Activated T-helper 1 cell treated with Interleukin-2 at 50 U/mL for 16 hours (primary cell): ENCODE measurements at places on chromosomes 6 and 20.

DNA sequence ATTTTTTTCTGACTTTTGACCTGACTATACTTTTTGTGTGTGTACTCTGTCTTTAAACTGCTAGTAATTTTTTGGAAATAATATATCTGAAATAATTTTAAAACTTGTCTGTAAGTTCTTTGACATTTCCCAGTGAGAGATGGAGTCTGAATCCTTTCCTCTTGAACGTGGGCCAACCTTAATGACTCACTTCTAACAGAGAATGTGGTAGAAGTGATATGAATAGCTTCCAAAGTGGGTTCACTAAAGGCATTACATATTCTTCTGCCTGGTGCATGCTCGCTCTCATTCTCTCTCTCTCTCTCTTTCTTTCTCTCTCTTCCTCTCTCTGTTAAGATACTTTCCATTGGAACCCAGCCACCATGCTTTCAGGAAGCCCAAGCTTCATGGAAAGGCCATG lies 108.7 kb upstream of the FERMT1 start:
- DNase-seq, result no peak

DNA sequence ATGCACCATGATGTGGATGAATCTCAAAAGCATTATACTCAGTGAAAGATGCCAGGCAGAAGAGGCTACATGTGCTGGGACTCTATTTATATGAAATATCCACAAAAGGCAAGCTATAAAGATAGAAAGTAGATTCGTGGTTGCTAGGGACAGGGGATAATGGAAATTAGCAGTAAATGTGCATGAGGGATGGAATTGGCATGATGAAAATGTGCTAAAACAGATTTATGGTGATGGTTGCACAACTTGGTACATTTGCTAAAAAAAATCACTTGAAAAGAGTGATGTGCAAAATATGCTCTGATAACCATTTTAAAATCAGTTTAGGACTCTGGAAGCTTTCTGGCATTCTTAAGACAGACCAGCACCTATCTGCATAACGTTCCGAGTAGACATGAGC lies 61.6 kb downstream of the ALDH8A1 start:
- DNase-seq, result no peak

DNA sequence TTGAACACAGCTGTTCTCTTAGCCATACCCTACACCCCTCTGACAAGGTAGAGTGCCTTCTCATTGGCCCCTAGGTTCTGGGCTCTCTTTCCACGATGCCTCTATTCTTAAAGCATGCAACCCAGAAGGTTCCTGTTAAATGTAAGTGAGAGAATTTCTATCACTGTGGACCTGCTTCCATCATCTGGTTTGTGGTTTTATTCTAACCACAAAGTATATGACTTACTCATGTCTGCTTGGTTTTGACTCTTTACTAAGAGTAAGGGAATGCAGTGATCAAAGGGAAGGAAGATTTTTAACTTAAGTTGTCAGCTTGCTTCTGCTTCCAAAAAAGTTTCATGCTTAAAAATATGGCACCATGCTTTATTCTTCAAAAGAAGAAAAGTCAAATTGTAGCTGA lies 80.2 kb downstream of the ANKEF1 start:
- DNase-seq, result no peak

GRCh38 chr6:132190097-132190814 lies 211.0 kb downstream of the MOXD1 start:
- no peak for DNase-seq

GRCh38 chr6:142851601-142852000 lies 93.4 kb downstream of the HIVEP2 start:
- DNase-seq, result no peak

DNA sequence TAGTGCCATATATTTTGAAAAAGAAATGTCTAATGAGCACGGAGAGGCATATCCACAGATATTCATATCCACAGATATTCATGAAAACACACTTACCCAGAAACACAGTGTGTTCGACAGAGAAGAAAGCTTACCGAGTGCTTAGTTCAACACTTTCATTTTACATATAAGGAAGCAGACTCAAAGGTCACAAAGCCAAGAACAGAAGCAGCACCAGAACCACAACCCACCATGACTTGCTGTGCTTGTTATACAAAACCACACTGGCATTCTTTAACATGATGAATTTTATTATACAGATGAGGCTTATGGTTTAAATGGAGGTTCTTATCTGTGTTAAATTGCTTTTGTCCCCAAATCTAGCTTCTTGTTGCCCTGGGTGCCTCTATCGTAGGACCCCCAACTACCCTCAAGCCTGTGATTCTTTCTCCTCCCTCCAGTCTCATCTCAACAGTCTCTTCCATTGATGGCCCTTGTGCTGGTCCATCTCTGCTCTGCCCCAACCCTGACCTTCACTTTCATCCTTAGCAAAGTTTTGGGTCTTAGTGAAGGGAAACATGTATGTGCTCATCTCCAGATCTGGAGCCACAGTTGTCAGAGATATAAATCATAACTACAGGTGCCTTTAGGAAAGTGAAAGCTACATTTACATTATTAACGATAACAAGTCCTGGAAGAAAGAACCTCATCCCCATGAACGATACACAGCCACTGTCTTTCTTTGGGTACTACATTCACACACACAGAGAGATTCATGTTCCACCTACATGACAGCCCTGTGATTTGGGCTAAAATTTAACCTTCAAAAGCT lies 40.0 kb downstream of the SF3B5 start:
- no peak for DNase-seq

GRCh38 chr20:46803123-46804020 lies 91.3 kb upstream of the EYA2 start:
- no peak for DNase-seq

DNA sequence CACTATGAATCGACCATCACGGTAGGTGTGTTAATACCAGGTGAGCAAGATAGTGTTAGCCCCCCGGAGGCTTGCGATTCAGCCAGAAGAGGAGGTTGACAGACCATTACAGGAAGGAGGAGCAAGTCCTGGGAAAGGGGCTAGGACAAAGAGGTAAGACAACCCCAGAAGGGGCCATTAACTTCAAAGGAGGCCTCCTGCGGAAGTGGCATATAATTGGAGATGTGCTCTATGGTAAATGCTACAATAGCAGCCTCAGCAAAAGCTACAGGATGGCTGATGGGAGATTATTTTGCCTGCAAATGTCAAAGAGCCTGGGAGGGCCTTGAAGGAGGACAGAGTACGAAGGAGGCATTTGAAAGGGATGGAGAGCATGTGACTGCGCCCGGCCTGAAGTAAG lies 108.6 kb upstream of the CITED2 start:
- DNase-seq, result no peak

- no peak for DNase-seq
These were observed 14.3 kb upstream of the ID1 start for GRCh38 chr20:31590717-31591225.

DNA sequence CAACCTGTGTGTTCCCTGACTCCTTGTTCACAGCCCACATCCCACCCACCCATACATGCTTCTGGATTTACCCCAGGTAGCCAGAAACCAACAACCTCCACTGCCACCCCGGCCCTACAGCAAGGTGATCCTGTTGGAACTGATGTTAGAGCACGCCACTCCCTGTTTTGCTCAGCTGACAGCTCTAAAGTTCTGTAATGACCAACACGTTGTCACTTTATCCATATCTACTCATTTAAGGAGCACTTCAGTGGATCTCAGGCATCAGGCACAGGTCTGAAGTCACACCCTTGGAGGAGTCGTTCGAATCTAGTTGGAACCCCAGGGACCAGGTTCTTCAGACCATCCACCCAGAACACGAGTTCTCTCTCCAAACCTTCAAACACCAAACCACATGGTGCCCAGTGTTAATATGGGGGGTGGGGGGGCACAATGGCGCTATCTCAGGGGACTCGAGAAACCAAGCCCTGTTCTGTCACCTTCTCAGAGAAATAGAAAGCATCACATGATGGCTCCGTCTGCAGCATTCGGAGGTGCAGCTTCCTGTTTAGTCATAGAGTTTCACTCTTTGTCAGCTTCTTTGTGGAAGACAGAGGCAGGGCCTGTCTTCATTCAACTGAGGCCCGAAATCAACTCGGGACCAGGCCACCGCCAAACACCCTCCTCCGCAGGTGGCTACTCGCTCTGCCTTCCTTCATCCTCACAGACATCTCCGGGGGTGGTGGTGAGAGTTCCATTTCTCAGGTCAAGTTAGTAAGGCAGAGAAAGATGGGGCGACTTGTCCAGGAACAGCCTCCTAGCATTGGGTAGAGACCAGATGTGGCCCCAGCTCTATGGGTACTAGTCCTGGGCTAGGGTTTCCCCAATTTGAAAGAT lies 142.2 kb downstream of the NFATC2 start:
- peak; percentile 47 for DNase-seq

DNA sequence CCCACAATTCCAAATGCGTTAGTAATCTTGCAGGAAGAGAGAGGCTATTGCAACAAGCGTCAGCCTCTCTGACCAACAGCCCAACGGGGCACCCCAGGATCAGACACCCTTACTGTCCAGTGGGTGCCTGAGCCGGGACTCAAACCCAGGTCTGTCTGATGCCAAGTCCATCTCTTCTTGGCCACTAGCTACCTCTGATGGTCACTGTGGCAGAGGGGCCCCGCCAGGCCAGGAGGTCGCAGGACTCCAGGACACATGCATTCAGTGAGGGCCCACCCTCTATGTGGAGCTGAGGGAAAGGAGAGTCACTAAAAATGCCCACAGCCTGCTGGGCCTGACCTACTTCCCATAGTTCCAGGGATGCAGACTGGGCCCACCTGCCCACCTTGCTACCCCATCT lies 83.3 kb downstream of the PREX1 start:
- DNase-seq, result no peak

DNA sequence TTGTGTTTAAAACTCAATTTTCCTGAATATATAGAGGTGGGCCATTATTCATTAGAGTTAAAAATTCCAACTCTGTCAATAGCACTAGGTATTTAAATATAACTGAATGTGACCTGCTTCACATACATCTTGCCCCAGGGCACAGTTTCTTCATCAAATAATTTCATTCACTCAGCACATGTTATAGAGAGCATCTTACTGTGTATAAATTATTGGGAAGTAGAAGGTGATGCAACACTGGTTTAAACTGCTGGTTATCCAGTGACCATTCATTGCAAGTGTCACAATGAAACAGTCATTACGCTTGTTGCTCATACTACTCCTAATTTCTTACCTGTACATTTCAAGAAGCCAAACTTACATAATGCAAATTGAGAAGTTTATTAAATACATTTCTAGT lies 93.4 kb downstream of the KHDRBS2 start:
- DNase-seq, result no peak

GRCh38 chr6:24642061-24642460 lies 3.9 kb downstream of the KIAA0319 start:
- DNase-seq, result no peak

DNA sequence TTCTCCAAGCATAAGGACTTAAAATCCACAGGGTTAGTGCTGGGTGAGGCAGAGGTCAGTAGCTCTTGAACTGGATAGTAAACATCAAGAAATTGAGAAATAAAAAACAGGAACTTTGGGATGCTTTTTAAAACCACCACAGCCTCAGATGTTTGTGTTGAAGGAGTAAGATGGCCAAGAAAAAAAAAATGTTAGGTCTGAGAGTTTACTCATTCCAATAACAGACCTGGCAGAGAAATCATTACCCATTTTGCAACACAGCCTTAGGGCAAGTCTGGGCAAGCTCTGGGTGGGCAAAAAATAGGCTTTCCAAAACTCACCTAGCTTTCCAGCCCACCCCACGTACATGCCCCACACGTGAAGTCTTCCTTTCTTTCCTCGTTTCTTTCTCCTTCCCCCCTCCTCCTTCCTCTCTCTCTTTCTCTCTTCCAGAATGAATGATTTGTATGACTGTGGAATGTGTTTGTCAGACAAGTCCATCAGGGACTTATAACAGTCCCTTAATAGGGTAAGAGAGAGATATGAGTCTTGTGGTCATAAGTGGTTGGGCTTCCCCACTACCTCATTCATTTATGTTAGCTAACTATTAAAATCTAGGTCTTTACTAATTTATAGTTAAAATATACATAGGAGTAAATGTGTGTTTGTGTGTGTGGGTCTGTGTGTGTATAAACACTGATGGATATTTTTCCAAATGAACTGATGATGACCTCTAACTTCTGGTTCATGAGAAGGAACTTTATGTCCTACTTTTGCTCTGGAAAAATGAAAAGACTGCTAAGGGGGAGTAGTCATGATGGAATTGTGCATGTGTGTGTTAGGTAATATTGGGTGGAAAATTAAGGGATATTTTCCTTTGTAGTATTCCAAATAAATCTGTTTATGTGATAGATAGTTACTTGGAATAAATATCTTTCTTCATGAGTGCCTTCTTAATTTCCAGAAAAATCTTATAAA lies 18.0 kb upstream of the DSE start:
- no peak for DNase-seq

- no peak for DNase-seq
These were observed 9.8 kb downstream of the NFATC2 start for GRCh38 chr20:51532577-51533191.

DNA sequence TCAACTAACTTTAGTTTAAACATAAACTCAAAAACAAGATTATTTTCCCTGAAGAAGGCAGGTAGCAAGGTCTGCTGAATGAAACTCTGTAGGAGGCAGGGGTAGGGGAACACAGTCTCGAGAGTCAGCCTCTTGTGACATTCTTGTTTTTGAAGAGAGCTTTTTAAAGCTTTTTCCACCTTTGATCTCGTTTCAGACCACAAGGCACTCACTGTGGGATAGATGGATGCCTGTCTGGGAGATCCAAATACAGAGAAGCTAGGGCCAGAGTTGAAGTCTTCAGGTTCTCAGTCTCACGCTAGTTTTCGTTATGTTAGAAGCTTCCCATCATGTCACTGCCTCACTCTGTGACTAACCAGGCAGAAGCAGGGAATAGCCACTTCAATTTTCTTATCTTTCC lies 14.9 kb downstream of the F13A1 start:
- DNase-seq, result no peak

DNA sequence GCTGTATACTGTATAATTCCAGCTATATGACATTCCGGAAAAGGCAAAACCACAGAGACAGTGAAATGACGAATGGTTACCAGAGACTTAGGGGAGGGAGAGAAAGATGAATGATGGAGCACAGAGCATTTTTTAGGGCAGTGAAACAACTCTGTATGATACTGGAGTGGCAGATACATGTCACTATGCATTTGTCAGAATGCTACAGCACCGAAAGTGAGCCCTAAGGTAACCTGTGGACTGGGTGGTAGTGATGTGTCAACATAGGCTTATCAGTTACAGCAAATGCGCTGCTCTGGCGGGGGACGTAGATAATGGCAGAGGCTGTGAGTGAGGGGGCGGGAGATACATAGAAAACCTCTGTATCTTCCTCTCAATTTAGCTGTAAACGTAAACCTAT lies 201.3 kb upstream of the SSTR4 start:
- DNase-seq, result no peak
